ENCODE measurements at places on chromosomes 3 and 15. TPM values are rescaled to one million over a fixed set of nuclear protein-coding genes. Genes with fewer than 3 reads are reported as not detected.

Gene GOLGA8G
- total RNA-seq = 0.07 TPM

Gene LINS1
- 7.4 TPM for total RNA-seq

Gene FBN1
- total RNA-seq = 732 TPM

Gene UROC1
- not detected for total RNA-seq

Gene CHRM5
- total RNA-seq = not detected

Gene RLBP1
- total RNA-seq = not detected

Gene FGF7
- 14.8 TPM for total RNA-seq

- DNase-seq = no peak
Observed at GRCh38 chr15:78208341-78208844, 26.0 kb downstream of the ACSBG1 start.

GRCh38 chr3:76638006-76638405 is 401.9 kb upstream of the ROBO2 start:
- no peak for DNase-seq

- DNase-seq = no peak
Observed at GRCh38 chr3:196918968-196919367, 23.4 kb downstream of the NCBP2 start.

DNA sequence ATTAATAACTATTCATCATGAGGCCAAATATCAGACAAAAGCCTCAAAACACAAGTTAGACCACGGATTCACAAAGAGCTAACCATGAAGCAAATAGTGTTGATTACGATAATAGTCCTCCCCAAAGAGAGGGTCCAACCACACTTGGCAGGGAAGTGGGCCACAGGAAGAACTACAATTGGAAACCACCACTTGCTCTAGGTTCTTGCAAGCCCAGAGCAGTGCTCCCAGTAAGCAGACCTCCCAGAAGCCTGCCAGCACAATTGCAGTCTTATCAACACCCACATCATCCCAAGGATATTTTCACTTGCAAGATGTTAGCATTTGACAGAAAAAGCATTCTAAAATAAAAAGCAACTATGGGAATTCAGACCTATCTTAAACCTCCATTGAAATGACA is 11.3 kb downstream of the SETD2 start:
- no peak for DNase-seq

DNA sequence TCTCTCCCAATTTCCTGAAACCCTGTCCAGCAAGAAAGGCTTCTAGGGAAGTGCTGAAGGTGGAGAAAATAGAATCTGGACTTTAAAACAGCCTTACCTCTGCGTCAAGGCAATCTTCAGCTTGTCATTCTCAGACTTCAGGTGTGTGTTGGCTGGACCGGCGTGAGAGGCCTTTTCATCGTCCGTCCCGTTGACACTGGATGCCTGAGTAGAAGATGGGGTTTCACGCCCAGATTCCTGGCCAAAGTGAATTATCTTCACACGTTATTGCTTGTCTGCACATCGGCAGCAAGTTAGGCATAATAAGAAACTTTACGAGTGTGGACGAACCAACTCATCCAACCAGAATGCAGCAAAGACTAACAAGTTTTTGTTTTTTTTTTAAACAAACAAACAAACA is 49.5 kb downstream of the WHAMM start:
- DNase-seq = no peak

GRCh38 chr3:120039642-120040610 is 54.3 kb downstream of the GSK3B start:
- no peak for DNase-seq

- no peak for DNase-seq
Observed at GRCh38 chr3:121735047-121735696, 14.4 kb downstream of the GOLGB1 start.

- no peak for DNase-seq
Observed at GRCh38 chr3:193499136-193499770, 55.4 kb downstream of the ATP13A4 start.

DNA sequence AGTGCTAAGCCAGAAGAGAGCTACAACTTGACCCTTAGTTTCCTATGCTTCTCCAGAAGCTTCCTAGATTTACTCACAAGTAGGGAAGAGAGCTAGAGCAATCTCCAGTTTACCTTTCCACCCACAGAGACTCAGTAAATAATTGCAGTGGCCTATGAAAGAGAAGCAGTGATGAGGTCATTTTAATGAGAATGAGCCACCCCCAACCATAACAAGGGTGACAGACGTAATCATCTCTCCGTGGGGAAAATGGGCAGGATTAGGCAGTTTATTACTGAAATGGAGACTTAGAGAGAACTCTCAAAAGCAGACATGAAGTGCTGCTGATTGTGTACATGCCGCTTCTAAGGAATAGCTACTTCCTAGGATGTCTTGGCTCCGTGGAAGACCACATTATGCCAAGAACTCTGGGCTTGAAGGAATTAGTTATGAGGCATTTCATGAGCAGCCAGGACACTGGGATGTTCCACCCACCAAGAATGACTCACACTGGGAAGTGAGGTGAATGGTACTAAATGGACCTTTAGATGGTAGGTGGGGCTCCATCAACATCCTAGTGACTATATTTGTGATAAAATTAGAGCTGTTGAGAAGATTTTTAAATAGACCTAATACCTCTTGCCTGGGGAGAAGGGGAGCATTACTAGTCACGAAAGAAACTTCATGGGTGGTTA is 160.9 kb downstream of the EDEM1 start:
- no peak for DNase-seq

GRCh38 chr3:82229397-82229796 is 468.0 kb upstream of the GBE1 start:
- no peak for DNase-seq

DNA sequence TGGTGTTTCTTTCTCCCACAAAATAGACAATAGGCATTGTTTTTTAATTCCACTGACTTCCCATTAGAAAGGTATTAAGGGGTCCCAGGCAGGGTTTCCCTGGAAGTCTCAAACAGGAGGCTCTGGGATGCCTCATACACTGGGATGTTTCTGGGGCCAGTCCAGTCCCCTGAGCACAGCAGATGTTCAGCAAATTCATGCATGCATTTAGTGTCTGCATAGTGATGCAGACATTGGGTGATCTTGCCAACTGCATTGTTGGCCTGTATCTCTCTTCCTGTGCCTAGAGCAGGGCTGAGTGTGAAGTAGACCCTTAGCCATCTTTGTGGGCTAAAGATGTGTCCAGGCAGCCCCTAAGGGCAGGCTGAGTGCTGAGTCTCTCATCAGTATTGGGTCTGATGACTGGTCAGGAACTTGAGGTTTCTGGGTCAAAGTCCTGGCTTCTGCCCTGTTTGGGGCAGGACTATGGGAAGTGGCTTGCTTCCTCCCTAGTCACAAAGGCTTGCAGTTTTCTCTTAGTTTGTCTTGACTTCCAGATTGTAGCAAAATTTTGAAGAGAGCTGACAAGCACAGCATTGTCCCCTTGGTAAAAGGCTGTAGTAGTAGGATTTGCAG is 56.5 kb downstream of the BSN start:
- no peak for DNase-seq

DNA sequence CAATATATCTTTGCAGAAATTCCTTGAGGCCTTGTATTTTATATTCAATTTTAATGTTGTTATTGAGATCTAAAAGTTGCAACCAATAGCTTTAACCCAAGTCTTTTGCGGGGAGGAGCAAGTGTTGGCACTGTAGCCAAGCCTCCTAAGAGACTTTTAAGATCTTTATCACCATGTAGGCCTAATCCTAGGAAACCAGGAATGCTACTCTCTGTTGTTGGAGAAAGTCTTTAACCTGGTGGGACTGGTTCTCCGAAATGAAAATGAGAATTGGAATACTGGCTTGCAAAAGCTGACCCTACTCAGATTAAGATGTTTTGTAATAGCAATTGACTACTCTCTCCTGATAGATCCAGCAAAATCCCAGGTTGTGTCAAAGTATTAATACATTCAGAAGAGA is 25.8 kb downstream of the SHC4 start:
- no peak for DNase-seq
